ENCODE measurements at places on chromosomes 3 and 15.

- DNase-seq = no peak
Measured at GRCh38 chr3:37154668-37155314, 19.6 kb downstream of the LRRFIP2 start.

- no peak for DNase-seq
Measured at GRCh38 chr3:190014940-190015339, 105.8 kb downstream of the P3H2 start.

GRCh38 chr3:26091096-26091495 is 301.2 kb downstream of the OXSM start:
- no peak for DNase-seq

DNA sequence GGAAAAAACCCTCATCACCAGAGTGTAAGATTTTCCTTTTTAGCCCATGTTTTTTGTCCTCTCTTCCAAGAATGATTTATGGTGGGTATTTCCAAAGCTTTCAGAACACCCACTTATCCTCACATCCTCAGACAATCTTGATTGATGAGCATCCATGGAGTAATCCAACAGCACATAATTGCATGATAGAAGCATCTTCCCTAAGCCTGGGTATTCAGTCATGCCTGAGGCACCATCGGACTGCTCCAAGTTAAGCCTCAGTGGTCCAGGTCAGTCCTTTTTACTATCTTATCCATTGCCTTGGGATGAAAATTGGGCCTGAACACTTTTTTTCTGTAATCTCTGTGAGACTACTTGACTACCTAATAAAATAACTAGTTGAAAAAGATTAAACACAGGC is 676.0 kb upstream of the SEMA6D start:
- DNase-seq = no peak

GRCh38 chr3:129599607-129600006 is 6.9 kb downstream of the PLXND1 start:
- peak; percentile 66 for DNase-seq

DNA sequence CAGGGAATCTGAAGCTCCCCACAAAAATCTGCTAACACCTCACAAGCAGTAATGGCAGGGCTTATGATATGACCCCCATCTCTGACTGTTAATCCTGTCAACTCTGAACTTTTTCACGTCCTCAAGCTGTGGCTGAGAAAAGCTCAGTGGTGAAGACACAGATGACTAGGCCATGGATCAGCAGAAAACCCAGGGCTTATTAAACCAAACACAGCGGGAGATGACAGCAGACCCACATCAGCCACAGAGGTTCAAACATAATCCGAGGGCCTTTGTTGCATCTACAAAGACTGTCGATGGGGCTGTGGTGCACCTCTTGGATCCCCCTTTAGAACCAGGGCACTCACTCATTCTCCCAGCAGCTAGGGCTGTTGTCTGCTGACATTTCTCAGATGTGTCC is 50.4 kb downstream of the GLB1 start:
- DNase-seq = no peak

DNA sequence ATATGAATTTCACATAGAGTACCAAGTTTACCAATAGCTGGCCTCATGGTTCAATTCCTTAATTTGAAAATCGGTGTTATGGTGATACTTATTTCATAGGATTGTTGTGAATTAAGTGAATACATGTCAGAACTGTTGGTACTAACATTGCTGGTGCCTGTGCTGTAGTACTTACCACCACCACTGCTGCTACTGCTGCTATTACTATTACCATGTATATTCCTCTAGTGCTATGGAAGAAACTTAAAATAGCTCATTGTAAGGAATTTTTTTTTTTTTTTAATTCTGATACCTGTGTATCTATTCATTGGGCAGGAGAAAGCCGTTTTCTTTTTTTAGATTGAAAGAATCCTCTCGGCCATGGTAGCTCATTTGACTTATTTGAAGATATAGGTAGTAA is 3.6 kb downstream of the FYTTD1 start:
- peak; percentile 15 for DNase-seq

DNA sequence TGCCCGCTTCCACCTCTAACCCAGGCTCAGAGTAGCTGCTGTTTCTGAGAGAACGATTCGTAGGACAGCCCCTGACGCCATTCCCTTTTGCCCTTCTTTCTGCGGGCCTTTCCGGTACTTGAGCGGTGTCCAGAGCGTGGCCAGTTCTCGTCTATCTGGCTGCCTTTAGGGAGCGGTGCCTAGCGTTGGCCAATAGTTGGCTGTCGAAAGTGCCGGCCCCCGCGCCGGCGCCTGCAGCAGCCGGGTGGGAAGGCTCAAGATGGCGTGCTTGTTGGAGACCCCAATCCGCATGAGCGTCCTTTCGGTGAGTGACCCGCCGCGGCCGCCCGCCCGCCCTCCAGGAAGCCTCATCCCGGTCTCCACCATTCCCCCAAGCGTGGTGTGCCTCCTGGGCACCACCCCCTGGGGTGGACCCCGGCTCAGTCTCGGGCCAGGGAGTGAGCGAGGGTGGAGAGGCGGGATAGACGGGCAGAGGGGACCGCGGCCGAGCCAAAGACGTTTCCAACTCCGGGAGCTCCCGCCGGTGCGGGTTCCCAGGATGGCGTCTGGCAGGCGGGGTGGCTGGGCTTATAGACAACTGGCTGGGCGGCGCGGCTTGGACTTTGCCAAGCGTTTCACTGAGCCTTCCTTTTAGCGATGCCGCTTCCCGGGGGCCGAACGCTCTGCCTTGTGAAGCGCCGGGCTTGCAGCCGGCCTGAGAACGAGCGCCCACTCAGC is at the start of gene ARMC8:
ARMC8 (plus strand) TSS at position 6 of the 717 bp plus-strand sequence; CDS start at position 260, 254 bp downstream.
- no peak for DNase-seq

GRCh38 chr3:148648685-148649352 is 48.9 kb upstream of the AGTR1 start:
- no peak for DNase-seq

DNA sequence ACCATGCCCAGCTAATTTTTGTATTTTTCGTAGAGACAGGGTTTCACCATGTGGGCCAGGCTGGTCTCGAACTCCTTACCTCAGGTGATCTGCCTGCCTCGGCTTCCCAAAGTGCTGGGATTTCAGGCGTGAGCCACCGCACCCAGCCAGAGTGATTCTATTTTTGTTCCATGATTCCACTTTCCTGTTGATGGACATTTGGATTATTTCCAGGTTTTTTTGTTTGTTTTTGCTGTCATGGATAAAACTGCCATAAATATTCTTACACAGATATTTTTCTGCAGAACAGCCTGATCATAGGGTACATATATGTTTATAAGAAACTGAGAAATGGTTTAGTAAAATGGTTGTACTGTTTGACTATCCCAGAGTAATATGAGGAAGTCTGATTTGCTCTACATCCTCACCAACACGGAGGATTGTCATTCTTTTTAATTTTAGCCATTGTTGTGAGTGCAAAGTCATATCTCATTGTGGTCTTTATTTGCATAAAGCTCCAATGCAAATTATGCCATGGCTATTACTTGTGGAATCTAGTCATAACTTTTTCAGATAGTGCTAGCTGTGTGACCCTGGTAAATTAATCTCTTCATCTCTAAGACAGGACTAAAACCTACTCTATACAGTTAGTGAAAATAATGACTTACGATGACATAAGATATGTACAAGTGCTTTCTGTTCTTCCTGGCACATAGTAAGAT is 42.7 kb downstream of the MAP6D1 start:
- DNase-seq = no peak

- DNase-seq = no peak
Measured at GRCh38 chr3:178202194-178202593, 334.0 kb upstream of the KCNMB2 start.

DNA sequence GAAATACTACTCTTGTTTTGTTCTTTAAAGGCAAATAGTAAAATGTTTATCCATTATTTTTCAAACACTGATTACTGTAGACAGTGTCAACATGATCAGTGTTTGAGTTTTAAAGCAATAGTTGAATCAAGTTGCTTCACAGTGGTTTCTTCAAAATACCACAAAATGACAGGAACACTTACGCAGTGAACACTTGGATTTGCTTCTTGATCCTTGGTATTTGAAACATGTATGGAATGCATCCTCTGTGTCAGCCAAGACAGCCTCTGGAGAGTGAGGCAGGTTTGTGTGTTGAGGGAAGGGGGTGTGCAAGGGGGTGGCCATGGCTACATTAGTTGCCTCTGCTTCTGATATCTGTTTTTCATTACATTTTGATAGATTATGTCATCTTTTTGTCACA is 413.0 kb downstream of the RBMS3 start:
- DNase-seq = no peak

GRCh38 chr15:33182278-33182905 is 12.1 kb downstream of the FMN1 start:
- no peak for DNase-seq

DNA sequence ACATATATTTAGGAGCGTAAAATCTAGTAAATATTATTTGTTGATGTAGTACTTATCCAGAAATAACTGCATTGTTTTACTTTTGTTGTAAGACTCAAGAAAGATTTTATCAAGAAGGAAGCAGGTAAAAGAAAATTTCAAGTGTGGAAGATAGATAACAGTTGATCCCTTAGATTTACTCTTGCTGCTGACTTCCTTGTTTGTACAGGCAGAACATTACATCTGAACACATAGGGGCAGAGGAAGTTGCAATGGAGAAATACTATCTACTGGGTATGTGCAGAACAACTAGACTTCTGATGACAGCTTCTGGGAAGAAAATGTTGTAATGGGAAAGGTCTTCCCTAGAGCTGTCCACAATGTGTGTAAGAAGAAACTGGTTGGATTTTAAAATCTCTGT is 350.6 kb downstream of the NLGN1 start:
- no peak for DNase-seq

DNA sequence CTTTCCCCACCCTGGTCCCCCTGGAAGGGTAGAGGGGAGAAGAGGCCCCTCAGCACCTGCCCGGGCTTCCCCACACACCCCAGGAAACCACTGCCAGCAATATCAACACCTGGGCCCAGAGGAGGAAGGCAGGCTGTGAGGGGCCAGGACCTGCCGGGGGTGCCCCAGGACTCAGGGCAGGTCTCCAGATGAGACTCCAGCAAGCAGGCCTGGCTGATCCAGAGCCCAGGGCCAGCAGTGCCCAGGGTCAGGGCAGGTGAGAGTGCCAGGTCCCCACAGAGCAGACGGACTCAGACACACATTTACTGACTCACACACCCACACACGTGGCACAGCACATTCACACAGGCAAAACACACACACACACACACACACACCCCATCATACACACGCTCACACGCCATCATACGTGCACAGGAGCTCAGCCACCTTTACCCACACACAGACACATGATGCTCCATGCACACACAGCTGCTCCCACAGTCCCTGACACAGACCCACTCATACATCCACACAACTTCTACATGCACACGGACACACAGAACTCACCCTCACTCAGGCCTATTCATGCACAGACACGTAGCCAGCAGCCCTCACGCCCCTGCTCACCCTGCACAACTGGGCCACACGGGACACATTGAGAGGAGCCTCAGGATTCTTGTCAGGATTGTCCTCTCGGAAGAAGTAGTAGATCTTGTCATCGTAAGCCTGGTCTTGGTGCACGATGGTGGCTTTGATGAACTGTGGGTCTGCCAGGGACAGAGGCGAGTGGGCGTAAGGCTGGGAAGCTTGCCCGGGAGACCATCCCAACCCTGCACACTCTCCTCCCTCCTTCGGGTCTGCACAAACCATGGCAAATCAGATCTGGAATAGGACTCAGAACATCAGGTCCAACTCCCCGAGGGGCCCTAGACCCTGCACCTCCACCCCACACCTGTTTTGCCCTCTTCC is 17.5 kb downstream of the SEMA7A start:
- no peak for DNase-seq

DNA sequence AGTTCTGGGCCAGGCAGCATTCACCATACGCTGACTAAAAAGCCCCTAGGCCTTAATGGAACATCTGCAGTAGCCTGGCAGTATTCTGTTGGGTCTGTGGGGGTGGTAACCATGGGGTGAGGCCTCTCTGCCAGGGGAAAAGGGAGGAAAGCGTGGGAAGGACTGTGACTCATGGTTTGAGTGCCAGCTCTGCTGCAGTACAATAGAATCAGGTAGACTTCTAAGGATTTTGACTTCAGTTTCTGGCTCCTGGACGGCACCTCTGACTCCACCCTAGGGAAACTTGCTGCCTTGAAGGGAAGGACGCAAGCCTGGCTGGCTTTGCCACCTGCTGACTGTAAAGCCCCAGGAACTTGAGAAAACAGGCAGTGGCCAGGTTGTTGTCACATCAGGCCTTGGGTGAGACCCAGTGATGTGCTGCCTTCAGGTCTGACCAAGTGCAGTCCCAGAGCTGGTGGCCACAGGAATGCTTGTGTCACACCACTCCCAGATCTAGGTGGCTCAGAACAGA is 148.6 kb downstream of the SUCNR1 start:
- DNase-seq = no peak

- DNase-seq = no peak
Measured at GRCh38 chr3:67692621-67693020, 38.2 kb upstream of the SUCLG2 start.

- no peak for DNase-seq
Measured at GRCh38 chr3:30073622-30074021, 532.8 kb upstream of the TGFBR2 start.

DNA sequence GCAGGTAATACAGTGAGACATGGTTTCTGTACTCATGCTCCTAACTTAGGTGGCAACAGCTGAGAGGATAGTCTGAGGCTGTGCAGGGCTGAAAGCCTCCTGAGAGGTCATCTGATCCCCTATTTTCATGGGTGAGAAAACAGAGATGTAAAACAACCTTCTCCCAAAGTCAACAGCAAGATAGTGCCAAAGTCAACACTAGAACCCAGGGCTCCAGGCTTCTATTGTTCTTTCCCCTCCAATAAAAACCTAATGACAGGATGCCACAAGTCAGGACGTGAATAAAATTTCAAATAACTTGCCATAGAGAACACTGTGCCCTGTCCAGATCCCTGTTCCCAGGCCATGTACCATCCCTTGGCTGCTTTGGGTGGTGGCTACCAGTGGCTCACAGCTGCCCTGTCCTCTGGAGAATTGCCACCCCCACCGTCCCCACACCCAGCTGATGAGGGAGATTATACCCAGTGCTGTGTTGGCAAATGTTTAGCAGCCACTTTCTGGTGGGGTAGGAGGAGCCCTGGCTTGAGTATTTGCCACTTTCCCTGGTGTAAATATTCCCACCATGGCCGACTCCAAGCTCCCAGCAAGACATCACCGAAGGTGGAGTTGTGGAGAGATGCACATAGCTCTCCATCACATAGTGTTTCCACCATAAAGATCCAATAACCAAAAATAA is 54.8 kb downstream of the SRGAP3 start:
- DNase-seq = no peak

DNA sequence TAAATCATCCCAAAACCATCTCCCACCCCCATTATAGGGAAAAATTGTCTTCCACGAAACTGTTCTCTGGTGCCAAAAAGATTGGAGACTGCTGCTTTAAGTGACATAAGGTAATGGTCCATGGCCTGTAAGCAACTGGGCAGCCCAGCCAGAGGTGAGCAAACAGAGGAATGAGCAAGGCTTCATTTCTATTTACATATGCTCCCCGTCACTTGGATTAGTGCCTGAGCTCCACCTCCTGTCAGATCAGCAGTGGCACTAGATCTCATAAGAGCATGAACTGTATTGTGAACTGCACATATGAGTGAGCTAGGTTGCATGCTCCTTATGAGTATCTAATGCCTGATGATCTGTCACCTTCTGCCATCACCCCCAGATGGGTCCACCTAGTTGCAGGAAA is 1159.8 kb upstream of the ALCAM start:
- no peak for DNase-seq

GRCh38 chr3:3353153-3353552 is 173.7 kb upstream of the CRBN start:
- DNase-seq = no peak

- no peak for DNase-seq
Measured at GRCh38 chr15:67531379-67531914, 10.5 kb downstream of the C15orf61 start.

- no peak for DNase-seq
Measured at GRCh38 chr3:23396746-23397145, 193.6 kb downstream of the UBE2E2 start.

GRCh38 chr3:188465311-188465710 is 311.4 kb downstream of the LPP start:
- no peak for DNase-seq
